ENCODE measurements at places on chromosomes 3 and 15.

DNA sequence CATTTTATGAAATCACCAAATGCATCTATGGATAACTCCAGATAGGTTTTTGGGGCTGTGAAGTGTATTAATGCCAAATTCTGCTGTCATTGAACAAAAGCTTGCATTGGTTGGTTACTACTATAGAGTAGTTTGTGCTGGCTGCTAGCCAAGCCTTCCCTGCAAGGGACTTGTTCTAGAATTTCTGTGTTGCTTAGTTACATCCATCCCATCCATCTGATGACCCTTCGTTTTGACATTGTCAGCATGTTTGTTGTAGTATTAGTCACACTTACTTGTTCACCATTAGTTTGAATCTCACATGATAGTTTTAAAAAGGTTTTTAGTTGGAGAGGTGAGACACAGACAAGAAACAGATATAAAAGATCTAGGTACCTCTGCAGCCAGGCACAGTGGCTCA, 7.0 kb upstream of the NIPA2 start:
- DNase-seq = peak; percentile 25

DNA sequence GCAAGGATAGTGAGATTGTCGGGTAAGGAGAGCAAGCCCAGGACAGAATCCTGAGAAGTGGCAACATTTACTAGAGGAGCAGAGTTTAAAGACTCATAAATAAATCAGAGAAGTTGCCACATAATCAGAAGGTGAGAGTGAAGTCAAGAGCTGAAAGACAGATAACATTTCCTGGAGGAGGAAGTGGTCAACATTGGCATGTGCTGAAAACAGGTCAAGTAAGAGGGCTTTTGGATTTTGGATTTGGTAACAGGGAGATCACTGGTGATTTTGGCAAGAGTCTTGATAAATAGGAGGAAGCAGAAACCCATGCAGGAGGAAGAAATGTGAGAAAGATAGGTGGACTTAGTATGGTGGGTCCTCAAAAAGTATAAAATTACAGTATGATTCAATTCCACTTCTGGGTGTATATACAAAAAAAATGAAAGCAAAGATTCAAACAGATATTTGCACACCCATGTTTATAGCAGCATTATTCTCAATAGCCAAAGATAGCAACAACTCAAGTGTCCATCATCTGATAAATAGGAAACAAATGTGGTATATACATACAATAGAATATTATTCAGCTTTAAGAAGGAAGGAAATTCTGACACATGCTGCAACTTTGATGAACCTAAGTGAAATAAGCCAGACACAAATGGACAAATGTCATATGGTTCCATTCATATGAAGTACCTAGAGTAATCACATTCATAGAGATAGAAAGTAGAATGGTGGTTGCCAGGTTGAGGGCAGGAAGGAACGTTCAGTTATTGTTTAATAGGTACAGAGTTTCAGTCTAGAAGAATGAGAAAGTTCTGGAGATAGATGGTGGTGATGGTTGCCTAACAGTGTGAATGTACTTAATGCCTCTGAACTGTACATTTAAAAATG, 27.3 kb upstream of the MBNL1 start:
- DNase-seq = peak; percentile 58

- DNase-seq = no peak
Measured at GRCh38 chr3:44992555-44993470, 16.8 kb downstream of the EXOSC7 start.

DNA sequence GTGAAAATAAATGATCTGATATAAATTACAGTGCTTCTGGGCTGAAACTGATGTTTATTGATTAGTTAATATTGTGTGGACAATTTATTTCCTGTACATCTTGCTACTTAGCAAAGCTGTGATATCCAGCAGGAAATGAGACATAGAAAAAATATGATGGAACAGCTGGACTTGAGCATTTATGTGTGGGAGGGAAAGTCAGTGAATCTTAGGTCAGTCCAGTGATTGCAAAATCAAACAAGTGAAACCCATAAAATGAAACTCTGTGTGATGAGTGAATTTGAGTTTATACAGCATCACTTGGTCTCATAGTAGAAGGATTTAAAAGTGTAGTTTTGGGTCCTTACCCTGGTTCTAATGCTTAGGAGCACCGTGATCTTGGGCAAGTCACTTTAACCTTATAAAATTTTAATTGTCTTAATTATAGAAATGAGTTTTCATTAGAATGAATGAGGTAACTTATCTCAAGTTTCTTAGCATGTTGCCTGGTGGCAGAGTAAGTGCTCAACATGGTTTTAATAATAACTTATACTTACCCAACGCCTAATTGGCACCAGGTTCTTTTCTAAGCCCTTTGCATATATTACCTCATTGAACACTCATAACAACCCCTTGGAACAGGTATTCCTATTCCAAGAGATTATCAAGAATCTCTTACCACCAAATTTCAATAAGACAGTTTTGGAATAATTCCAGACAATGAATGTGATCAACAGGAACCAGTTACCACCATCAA, 194.6 kb downstream of the ADAMTSL3 start:
- peak; percentile 97 for DNase-seq

GRCh38 chr3:154762486-154762885, 317.6 kb upstream of the MME start:
- DNase-seq = no peak

GRCh38 chr15:81293728-81294515, 30.0 kb downstream of the STARD5 start:
- no peak for DNase-seq

- no peak for DNase-seq
Measured at GRCh38 chr3:24460974-24461373, 33.7 kb downstream of the THRB start.

DNA sequence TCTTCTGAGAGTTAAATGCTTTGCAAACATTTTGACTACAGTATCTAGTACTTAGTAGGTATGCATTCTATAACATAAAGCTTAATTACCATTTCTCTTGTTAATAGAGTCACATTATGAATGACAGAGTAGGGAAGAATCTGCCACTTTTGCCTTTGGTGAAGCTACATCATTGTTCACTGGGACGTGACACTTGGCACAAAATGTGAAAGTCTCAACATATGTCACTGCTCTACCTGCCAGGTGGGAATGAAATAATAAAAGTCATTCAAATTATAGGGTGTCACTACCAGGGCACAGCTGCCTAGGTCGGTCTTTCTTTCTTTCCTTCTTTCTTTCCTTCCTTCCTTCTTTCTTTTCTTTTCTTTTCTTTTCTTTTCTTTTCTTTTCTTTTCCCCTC, 17.6 kb downstream of the GPR87 start:
- DNase-seq = no peak

DNA sequence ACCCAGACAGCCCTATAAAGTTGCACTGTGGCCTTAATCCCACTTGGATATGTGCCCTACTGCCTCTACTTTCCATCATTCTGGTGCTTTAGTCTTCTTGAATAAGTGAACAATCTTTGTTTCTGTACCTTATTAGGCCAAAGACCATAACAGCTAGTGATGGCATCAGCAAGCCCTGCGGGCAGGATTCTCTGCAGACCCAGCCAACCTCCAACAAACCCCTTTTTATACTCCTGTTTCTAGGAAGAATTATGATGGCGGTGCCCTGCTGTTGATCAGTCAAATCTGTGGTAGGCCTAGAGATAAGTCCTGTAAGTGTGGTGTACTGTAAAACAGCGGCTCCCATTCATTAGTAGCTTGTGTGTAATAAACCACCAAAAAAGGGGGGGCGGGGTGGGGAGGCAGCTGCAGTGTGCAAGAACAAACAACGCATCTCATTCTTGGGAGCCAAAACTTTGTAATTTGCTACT, 40.5 kb downstream of the SOX2 start:
- DNase-seq = no peak

DNA sequence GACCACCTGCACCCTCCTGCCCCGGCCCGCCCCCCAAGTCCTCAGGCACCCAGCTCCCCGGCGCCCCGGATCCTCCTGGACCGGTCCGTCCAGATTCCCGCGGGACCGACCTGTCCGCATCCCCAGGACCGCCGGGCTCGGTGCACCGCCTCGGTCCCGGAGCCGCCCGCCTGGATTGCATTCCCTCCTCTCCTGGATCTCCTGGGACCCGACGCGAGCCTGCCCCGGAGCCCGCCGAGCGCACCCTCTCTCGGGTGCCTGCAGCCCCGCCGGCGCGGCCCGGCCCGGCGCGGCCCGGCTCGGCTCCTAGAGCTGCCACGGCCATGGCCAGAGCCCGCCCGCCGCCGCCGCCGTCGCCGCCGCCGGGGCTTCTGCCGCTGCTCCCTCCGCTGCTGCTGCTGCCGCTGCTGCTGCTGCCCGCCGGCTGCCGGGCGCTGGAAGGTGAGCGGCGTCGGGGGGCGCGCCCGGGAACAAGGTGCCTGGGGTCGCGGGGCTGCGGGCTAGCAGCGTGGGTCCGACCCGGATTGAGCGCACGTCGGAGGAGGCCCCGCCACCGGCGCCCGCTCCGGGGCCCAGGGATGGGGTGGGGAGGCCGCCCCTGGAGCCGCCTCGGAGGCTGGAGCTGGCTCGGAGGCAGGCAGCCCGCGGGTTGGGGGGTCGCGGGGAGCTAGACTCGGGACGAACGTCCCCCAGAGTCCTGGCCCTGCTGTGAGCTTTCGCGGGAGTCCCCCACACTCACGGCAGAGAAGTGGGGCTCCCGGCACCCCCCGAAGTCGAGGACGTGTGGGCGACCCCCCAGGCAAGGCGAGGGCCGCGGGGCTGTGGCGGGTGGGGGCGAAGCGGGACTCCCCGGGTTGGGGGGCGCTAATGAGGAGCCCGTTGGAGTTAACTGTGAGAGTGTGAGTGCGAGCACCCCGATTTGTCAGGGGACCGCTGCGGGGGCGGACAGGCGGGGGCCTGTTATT, 610 bp downstream of the EPHB3 start:
- no peak for DNase-seq
